ENCODE measurements at places on chromosomes 3 and 15. TPM values are rescaled to one million over a fixed set of nuclear protein-coding genes. Genes with fewer than 3 reads are reported as not detected.

PPARG gene
- 84.1 TPM for total RNA-seq

HHLA2 gene
- total RNA-seq: not detected

GRK7 gene
- total RNA-seq: not detected

TMEM87A gene
- 43.4 TPM for total RNA-seq

GSK3B gene
- total RNA-seq: 53.4 TPM

FYCO1 gene
- 19.1 TPM for total RNA-seq

ADGRG7 gene
- not detected for total RNA-seq

CPLX3 gene
- not detected for total RNA-seq

ECE2 gene
- not detected for total RNA-seq

A4GNT gene
- not detected for total RNA-seq

RAB5A gene
- total RNA-seq: 67.2 TPM

CTXN2 gene
- total RNA-seq: not detected

OXTR gene
- total RNA-seq: 0.73 TPM

CLDN18 gene
- not detected for total RNA-seq

KNSTRN gene
- 46.3 TPM for total RNA-seq

ZNF860 gene
- total RNA-seq: 0.59 TPM

TAGLN3 gene
- total RNA-seq: not detected

GPR149 gene
- total RNA-seq: not detected

ADAMTSL3 gene
- total RNA-seq: 0.37 TPM

DLL4 gene
- total RNA-seq: not detected

CD200R1L gene
- not detected for total RNA-seq

CYP1A1 gene
- total RNA-seq: 0.37 TPM

ZBED2 gene
- total RNA-seq: not detected

SQOR gene
- 376 TPM for total RNA-seq

RASGRP1 gene
- not detected for total RNA-seq

ZIC4 gene
- total RNA-seq: not detected

NEK10 gene
- 9.2 TPM for total RNA-seq

EHD4 gene
- 20.3 TPM for total RNA-seq

TOPAZ1 gene
- not detected for total RNA-seq

SLC22A13 gene
- total RNA-seq: 1.2 TPM

RTP3 gene
- total RNA-seq: not detected

KPNA4 gene
- total RNA-seq: 30.7 TPM

PRSS50 gene
- total RNA-seq: not detected

KCNMB2 gene
- total RNA-seq: not detected

LRRC34 gene
- total RNA-seq: 9.8 TPM

ZCWPW2 gene
- not detected for total RNA-seq

SCAANT1 gene
- total RNA-seq: not detected

GPR156 gene
- 0.37 TPM for total RNA-seq

COL6A5 gene
- not detected for total RNA-seq

LRRK1 gene
- 17.0 TPM for total RNA-seq

SEMA5B gene
- total RNA-seq: not detected

ANKDD1A gene
- 7.0 TPM for total RNA-seq

AAGAB gene
- total RNA-seq: 30.3 TPM

PSTPIP1 gene
- total RNA-seq: 0.37 TPM

LRRC2 gene
- 1.1 TPM for total RNA-seq

CAPN3 gene
- total RNA-seq: 1.5 TPM

IL5RA gene
- not detected for total RNA-seq

TRIM42 gene
- not detected for total RNA-seq

All from subcutaneous preadipocyte (primary cell).